ENCODE measurements at places on chromosomes 11 and 22.

DNA sequence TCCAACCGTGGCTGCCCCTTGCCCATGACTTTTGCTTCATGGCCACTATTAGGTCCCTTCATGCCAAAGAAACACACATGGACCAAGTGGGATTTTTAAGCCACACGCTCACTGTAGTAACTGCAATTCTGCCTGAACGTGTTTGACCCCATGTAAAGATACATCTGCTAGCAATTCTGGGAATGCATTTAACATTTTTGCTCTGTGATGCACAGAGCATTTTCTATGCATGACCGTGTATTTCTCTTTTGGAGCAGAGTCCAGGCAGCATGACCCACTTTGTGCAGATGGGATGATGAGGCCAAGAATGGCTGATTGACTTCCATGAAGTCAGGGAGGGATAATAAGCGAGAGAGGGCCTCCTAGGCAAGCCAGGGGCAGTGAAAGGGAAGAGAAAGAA is 108.5 kb downstream of the TP53I11 start:
- DNase-seq, result no peak

DNA sequence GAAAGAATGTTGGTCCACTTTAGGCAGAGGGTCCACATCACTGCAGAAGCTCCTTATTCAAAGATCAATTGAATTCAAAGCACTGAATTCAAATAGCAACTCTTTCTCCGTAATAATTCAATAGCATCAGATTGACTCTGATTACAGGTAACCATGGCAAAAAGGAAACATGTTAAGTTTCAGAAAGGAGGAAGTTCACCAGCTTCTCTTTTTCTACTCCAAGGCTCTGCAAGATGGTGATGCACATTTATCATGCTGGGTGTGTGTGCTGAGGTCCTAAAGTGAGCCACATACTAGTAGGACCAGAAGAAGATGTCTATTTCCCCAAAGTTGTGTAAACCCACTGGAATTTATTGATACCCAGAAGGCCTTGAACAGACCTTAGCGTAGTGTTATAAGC is 18.0 kb upstream of the DRD2 start:
- no peak for DNase-seq

- DNase-seq, result no peak
Measured at GRCh38 chr11:39725081-39725480, 1734.4 kb downstream of the LRRC4C start.

DNA sequence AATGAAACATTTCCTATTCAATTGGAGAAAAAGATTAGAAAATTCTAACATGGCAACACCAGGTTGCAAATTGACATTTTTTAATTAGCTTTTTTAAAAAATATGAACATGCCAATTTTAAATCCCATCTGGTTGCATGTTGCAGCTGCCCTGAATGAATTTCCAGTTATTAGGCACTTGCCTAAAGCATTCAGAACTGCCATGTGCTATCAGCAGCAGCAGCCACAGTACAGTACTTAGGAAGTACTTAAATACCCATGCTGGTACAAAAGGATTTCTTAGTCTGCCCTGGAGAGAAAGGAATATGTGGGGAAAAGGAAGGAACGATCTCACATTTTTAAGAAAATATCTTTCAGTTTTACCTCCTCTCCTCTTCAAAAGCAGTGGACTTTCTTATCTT is 46.2 kb downstream of the FAM168A start:
- DNase-seq, result no peak

DNA sequence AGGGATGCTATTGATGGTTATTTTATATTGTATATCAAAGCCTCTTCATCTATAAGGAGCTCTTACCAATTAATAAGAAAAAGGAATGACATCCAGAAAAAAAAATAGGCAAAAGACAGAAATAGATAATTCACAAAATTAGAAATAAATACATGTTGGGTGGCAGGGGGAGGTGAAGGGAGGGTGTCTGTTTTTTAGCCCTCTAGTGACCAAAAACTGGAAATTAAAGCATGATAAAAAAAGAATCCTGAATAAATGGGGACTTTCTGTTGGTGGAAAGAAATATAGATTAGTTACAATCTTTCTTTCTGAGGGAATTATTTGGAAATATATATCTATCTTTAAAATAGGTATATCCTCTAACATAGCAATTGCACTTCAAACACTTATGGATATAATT is 42.0 kb upstream of the TTC36 start:
- no peak for DNase-seq

DNA sequence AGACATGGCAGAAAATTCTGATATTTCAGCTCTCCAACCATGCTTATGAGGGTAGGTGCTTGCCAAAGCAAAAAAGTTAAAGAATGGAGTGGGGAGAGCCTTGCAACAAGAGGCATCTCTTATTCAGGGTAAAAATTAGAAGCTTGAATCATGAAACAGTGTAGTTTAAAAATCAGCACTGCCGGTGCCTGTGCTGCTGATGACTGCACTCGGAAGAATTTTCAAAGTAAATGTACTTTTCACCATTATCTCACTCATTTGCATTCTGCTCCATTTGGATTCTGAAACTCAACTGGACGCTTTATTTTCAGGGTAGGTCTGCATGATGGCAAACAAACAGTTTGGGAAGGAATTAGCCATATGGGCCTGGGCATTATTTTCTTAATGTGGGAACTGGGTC is 126.3 kb downstream of the KIRREL3 start:
- DNase-seq, result no peak

DNA sequence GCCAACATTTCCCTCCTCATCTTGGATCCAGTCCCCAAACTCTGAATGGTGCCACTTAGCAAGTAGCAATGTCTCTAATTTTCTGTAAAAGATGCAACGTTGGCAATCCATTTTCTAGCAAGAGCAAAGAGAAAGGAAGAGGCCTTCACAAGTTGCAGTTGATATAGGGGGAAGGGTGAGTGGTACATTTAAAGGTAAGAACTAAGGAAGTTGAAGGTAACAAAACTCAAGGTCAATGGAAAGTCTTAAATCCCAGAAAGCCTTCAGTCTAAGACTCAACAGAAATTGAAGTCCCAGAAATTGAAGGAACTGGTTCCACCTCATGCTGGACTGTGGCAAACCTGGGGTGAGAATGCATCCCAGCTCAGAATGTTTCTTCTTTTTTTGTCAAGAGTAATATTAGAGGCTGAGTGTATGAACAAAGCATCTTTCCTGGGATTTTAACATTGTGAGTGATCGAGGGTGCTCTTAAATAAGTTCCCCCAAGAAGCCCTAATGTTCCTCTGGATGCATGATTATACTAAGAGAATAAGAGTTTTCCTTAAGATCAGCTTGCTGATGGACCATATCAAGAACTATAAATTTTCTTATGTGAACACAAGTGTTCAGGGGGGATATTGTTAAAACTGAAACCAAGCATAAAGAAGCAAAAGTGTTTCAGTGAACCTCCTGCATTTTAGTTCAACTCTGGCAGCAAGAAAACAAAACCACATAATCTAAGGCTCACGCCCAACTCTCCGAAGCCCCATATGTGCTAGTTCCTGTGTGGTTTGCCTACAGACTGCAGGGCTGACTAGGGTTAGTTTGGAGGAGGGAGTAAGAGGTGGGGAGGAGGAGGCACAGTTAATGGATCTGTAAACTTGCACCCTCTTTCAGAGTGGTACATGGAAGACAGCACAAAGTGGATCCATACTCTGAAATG is at the start of gene GRAP2:
Gene GRAP2 (plus strand): TSS at position 779 of the 922 bp plus-strand sequence. CDS start 46,023 bp downstream, outside the sequence.
- no peak for DNase-seq

Measured in NCI-H1092 (cell line).